ENCODE measurements at places on chromosomes 2 and 18.

DNA sequence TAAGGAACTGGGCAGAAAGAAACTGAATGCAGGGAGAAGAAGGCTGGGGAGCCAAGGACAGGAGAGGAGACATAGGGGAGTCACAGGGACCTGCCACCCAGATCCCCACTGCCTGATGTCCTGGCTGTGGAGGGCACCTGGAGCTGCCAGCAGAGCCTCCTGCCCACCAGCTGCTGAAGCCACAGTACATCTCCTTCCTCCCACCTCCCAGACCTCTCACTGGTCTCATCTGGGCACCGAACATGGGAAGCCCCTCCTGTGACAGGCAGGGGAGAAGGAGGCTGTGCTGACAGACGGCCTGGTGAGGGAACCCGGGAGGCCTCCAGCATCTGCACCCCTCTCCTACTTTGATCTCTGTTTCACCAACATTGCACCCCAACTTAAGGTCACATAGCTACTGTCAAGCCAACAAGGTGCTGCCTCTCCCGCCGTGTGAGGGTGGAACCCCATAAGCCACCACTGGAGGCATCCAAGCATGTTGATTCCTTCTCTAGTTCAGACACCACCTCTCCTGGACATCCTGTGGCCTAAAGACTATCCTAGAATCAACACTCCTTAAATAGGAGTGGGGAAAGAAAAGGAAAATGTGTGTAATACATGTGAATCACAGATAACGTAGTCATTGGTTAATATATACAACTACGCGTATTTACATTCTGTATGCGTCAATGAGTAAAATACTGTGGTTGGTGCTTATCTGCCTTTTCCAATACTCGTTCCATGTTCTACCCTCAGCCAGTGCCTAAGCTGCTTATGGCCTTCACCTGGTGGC, 3.5 kb upstream of the RNPEPL1 start:
- no peak for DNase-seq

- no peak for DNase-seq
Observed at GRCh38 chr2:16678964-16679363, 13.3 kb upstream of the CYRIA start.

DNA sequence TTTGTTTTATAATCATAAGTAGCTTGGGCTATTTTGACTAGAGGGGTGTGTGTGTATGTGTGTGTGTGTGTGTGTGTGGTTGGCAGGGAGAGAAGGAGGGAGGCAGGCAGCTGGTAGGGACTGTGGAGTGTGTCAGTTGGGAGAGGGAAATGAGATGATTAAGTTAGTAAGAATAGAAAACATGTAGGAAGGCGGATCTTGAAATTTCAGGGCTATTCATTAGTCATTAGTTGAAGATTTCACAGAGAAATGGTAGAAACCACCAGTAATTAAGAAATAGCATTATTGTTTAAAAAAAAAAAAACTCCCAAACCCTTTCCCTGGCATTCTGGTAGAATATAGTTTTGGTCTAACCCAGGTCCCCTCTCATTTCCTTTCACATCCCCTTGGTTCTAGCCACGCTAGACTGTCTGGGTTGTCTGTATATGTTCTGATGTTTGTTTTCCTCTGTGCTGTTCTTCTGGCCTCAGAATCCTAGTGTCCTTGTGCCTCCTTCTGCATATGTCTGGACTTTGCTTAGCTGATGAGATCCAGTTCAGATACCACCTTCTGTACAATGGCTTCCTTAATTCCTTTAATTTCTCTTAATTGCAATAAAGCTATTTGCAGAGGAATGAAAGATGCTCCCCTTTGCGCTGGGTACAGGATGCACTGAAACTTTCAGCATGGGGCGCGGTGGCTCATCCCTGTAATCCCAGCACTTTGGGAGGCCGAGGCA, 161.6 kb downstream of the NEDD4L start:
- peak; percentile 78 for DNase-seq

- DNase-seq: peak; percentile 42
Observed at GRCh38 chr2:134466141-134466540, 212.3 kb downstream of the MGAT5 start.

DNA sequence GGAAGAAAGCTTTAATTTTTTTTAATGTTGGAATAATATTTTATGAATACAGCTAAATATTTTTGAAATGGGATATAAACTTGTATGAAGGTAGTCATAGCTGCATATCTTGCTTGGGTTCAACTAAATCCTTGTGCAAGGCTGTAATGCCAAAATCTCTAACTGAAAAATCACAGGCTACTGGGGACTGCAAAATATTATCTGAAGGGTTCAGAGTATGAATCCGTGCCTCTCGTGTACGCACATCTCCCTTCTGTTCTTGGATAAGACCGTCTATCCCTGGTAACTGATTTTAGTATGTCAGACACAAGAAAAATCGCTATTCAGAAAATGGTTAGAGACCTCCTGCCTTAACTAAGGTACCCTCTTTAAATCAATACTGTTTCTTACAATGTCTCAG, 71.8 kb downstream of the ACVR1 start:
- no peak for DNase-seq

DNA sequence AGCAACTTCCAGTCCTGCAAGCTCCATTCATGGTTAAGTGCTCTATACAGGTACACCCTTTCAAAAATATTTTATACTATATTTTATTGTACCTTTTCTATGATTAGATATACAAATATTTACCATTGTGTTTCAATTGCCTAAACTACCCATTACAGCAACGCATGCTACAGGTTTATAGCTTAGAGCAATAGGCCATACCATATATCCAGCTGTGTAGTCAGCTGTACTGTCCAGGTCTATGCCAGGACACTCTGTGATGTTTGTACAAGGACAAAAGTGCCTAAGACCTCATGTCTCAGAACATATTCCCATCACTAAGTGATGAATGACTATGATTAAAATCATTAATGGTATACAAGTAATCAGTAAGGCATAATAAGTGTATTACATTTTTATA, 368.7 kb downstream of the CMPK2 start:
- DNase-seq: no peak

DNA sequence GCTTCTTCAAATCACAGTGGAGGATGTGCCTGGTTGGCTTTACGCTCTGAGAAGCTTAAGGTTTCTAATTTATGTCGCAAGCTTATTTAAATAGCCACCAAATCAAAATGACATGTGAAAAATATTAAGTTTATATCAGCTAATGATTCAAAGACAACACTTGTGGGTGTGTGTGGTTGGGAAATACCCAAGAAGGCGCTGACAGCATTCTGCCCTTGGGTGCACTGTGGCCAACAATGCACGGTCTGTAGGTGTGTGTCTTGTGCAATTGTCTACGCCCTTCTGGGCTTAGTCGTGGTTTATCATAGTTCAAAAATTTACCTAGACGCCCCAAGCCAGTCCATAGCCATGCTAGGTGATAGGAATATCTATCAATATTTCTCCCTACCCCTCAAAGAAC, 60.9 kb downstream of the KCTD1 start:
- peak; percentile 29 for DNase-seq

GRCh38 chr2:104233591-104233990, 620.3 kb upstream of the POU3F3 start:
- peak; percentile 1 for DNase-seq

GRCh38 chr2:185583058-185583816, 155.4 kb upstream of the FSIP2 start:
- peak; percentile 98 for DNase-seq

GRCh38 chr2:239348563-239349452, 52.0 kb downstream of the HDAC4 start:
- no peak for DNase-seq

GRCh38 chr2:172082105-172082943, 3.0 kb upstream of the DLX1 start:
- DNase-seq: no peak

DNA sequence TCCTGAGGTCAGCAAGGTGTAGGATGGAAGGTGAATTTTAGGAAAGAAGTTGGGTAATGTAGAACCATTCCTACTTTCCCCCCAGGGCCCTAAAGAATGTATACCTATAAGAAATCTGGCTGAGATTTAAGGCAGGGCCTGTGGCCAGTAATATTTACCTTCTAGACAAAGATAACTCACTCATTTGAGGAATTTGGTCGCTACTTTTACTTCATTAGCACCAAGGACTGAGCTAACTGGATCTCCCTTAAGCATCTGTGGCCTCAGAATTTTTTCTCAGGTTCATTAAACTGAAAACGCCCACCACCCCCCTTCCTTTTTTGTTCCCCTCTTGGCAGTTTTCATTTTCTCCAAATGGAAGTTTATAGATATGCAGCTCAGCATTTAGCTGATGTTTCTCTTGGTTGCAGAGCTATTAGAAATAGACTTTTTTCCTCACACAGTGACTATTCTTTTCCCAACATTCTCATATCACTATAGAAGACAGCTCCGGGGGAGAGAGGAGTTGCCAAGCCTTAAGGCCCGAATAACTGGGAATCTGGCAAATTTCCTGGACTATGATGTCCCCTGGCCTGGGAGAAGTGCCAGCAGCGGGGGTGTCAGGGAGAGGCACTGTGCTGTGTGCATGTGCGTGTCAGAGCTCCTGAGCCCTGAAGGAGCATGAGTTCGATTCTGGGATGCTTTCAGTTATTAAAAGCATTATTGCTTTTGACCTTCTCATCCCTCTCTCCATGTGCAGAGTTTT, 310.9 kb downstream of the PRKCE start:
- DNase-seq: peak; percentile 72

GRCh38 chr18:6249788-6250187, 164.9 kb downstream of the L3MBTL4 start:
- DNase-seq: no peak

DNA sequence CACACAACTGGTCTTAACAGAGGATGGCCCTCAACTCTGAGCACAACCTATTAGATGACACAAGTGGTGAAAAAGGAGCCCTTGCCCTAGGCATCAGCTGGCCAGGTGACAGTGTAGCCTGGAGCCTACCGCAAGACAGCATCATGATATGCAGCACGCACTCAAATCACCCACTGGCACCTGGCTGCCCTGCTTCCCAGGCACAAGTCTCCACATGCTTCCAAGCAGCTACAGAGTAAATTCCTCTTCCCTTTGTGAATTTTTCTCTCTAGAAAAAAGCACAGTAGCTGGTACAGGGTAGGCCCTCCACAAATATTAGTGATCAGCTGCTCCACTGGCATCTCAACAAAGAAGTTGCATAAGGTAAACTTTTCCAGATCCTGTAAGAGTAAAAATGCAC, 6.0 kb downstream of the FBXO15 start:
- DNase-seq: no peak

DNA sequence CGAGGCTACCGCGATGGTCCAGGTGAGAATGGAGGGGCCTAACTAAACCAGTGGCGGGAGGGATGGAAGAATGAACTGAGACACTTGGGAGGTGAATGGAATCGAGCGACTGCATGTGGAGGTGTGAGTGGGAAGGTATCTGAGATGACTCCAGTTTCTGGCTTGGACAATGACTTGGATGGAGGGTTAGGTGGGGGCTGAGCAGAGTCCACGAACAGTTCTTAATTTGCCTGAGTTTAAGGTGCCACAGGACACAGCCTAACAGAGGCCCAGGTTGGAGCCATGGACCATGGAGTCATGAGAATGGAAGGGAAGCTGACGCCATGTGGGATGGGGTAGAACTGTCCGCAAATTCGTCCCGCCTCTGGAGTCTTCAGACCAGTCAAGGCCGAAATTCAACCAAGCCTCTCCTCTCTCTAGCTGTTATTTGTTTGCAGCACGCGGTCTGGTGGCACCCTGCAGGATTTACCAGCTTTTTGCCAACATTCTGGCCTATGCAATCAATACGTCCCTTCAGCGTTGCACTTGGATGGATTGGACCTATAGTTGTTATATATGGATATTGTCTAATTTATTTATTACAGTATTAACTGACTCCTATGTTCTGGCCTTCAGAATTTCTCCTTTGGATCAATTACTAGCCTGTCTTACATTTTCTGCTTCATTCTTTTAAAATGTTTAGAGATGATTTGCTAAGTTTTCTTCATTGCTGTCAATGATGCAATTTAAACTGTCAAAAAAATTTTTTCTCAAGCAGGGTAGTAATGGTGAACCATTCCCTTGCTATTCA, 940 bp upstream of the BOLA3 start:
- DNase-seq: peak; percentile 6

- peak; percentile 31 for DNase-seq
Observed at GRCh38 chr18:21110713-21111345, 784 bp downstream of the ROCK1 start.

GRCh38 chr2:233468741-233469110, 97.9 kb downstream of the USP40 start:
- no peak for DNase-seq

DNA sequence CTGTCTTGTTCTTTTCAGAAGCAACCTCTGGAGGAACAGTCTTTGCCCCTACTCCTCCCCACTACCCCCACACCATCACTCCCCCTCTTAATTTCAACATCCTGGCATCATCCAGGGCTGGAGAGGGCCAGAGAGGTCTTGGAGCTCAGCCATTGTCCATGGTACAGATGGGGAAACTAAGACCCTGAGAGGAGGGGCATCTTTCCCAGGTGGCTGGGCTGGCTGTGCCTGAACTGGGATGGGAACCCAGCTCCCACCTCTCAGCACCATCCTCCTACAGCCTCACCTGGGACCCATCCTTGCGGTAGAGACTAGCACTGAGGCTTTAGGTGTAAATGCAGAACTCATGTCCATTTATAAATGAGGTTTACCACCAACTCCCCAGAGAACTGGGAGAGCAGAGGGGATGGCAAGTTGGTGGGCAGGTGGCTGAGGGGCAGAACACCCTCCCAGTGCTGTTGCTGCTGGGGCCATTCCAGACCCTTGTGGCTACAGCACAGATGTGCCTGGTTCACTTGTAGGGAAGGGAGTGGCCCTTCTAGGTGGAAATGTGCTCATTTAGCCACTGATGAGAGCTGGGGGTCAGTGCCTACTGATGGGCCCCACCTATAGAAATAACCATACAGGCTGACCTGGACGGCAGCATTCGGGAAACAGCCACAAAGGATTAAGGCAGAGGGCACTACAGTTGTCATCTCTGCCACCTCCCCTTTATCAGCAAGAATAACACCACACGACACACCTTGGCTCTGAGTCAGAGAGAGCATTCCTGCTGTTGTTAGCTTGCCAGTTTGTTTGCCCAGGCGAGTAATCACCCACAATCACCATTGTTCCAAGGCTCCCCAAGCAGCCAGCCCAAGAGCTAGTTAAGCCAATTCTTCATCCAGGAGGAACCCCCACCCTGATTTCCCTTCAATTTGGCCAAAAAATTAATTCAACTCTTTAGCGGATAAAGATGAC, 2.1 kb downstream of the MLPH start:
- DNase-seq: peak; percentile 81

- DNase-seq: no peak
Observed at GRCh38 chr2:102069311-102069974, 73.1 kb upstream of the IL1R1 start.

DNA sequence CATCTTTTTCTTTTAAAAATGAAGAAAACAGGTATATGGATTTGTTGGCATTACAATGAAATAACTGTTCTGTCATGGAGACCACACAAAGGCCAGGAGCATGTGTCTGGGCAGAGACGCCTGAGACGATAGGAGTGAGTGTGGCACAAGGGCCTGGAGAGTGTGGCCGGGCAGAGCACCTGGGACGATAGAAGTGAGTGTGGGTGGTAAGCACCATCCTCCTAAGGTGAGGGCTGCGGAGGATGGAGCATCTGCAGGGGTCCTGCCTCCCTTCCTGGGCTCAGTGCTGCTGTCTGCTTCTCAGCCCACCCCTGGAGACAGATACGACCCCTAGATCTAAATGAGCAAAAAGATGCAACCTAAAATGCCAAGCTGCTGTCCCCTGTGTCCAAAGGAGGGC, 184.9 kb downstream of the MYT1L start:
- DNase-seq: no peak

GRCh38 chr2:237742191-237742590, 56.4 kb upstream of the RBM44 start:
- DNase-seq: no peak

GRCh38 chr2:7963787-7964186, 718.1 kb upstream of the ID2 start:
- no peak for DNase-seq
